ENCODE measurements at places on chromosomes 12 and 14.

- peak; percentile 91 for DNase-seq
Measured at GRCh38 chr12:109020796-109021380, at the start of gene SVOP. TSS of gene SVOP (minus strand) at chr12:109021068. CDS start at chr12:109020868, 200 bp downstream.

GRCh38 chr14:30573226-30573814 lies 14.4 kb downstream of the G2E3 start:
- DNase-seq, result no peak

- DNase-seq, result peak; percentile 21
Measured at GRCh38 chr14:52267501-52268278, at the start of gene PTGDR. TSS of gene PTGDR (plus strand) at chr14:52267698. CDS start at chr14:52267815, 117 bp downstream.

- no peak for DNase-seq
Measured at GRCh38 chr14:74867673-74868072, 8.3 kb downstream of the PROX2 start.

GRCh38 chr14:41973178-41973577 lies 366.5 kb downstream of the LRFN5 start:
- no peak for DNase-seq

GRCh38 chr12:116926283-116927243 lies 15.8 kb downstream of the FBXW8 start:
- no peak for DNase-seq

DNA sequence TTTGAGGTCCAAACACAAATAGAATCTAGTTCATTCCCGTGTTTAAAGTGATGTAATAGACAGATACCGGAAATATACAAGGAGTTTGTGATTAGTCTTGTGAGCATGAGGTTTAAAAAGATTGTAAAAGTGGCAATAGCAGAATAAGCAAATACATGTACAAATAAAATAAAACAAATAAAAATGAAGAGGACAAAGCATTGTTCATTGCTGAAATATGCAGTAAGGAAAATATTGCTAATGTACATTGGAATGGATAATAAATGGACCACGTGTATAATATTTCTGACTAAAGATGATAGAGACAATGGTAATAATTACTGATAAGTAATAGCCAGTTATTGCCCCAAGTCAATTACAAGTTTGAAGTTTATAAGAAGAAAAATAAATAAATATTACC lies 75.6 kb upstream of the RTL1 start:
- no peak for DNase-seq

DNA sequence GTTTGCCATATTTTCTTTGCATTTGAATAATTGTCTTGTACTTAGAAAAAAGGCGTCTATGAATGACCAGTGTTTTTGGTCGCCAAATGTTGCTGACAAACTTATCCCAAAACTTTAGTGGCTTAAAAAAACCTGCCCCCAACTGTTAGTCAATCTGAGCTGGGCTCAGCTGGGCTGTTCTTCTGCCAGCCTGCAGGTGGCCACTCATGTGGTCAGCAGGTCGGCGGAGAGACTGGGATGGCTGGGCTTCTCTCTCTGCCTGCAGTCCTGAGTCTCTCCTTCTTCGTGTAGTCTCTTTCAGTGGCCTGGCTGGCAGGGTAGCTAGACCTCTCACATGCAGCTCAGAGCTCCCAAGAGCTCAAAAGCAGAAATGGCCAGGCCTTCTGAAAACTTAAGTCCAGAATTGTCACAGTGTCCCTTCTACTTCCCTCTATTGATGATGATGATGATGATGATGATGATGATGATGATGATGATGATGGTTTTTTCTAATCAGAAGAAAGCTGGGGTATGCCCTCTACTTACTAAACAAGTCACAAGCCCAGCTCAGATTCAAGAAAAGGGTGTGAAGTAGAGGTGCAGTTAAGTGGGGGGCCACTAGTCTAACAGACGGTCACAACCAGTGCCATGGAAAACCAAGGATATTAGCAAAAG lies 87.9 kb downstream of the PTPN11 start:
- DNase-seq, result no peak

- no peak for DNase-seq
Measured at GRCh38 chr12:100741084-100741711, 53.4 kb upstream of the ANO4 start.

GRCh38 chr14:34792598-34792997 lies 78.2 kb upstream of the CFL2 start:
- no peak for DNase-seq

DNA sequence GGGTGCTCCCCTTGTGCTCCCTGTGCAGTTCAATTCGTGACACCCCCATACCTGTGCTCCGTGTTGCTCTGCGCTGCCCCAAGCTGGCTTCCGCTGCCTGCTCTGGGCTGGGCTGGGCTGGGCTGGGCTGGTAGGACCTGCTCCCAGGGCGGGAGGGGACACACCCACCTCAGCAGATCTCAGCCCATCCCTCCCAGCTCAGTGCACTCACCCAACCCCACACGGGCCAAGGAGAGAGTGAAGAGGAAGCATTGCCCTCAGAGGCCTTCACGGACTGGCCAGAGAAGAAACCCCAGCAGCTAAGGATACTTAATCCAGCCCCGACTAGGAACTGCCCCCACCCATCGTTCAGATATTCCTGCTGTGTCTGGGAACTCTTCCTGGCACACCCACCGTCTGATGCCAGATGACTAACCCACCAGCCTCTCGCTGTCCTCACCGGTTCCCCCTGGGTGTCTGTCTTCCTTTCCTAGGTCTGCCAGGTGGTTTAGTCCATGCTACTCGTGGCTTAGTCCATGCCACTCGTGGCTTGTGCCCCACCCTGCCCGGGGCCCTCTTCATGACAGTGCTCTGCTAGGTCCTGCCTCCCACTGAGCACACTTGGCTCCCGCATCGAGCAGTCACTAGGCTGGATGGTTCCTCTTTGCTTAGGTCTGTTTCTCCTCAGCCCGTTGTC lies at the start of gene LPAR5:
Gene LPAR5, minus strand, starts transcription at position 104 of the 676 bp plus-strand sequence. CDS start 14,711 bp downstream, outside the sequence.
- DNase-seq, result no peak

GRCh38 chr12:11676052-11676451 lies 26.6 kb downstream of the ETV6 start:
- DNase-seq, result no peak

DNA sequence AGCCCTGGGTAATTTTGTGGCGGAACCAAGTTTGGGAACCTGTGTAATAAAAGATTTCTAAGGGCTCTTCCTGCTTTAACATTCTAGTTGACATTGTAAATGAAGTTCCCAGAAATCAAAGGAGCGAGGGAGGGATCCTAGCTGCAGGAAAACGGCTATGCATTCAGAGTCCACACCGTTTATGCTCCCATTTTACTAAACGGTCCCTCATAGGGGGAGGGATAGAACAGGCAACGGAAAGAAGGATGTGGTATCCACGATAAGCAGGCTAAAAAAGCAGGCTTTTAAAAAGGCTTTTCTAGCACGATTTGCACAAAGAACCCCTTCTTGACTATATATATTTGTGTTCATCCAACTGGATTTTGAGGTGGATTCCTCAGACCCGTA lies 559 bp downstream of the SYNJ2BP start:
- DNase-seq, result no peak

DNA sequence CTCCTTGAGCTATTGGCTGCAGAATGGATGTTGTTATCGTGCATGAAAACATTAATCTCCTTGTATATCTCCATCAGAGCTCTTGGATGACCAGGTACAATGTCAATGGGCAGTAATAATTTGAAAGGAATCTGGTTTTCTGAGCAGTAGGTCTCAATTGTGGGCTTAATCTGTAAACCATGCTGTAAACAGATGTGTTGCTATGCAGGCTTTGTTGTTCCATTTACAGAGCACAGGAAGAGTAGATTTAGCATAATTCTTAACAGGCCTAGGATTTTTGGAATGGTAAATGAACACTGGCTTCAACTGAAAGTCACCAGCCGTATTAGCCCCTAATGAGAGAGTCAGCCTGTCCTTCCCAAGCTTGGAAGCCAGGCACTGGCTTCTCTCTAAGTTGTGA lies 50.4 kb downstream of the ATG14 start:
- DNase-seq, result no peak

- peak; percentile 78 for DNase-seq
Measured at GRCh38 chr12:65742018-65743010, 82.0 kb upstream of the HMGA2 start.

GRCh38 chr12:51218607-51219161 lies 822 bp upstream of the POU6F1 start:
- no peak for DNase-seq

GRCh38 chr14:76514213-76514998 lies 138.5 kb downstream of the ESRRB start:
- no peak for DNase-seq

- DNase-seq, result no peak
Measured at GRCh38 chr12:90173499-90174197, 465.0 kb upstream of the ATP2B1 start.

DNA sequence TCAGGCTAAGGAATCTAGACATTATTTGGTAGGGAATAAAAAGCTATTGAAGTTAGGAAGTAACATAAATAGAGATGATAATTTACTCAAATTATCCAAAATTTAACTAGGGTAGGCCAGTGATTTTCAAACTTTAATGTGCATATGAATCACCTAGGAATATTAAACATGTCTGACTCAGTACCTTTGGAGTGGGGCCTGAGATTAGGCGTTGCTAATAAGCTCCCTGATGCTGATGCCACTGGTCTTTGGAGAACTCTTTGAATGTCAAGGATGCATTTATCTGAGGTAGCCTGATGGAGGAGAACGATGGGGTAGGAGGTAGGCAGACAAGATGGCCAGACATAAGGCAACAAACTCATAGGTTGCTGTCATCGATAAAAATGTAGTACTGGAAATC lies 33.2 kb downstream of the EFCAB11 start:
- DNase-seq, result no peak

DNA sequence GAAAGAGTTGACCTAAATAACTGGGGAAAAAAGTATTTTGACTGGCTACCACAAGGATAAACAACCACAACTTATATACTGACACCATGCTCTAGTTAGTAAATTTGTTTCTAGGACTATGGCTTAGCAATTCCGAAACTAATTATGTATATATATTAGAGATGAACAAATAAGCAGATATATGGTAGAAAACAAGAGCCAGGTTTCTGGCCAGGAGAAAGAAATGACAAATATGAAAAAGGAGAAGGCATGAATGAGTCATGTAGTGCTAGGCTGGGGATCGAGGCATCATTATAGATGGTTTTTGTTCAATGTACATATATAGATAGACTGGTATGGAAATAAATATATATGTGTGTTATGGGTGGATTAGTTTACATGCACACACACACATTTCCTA lies 5.5 kb upstream of the LRRC74A start:
- no peak for DNase-seq

DNA sequence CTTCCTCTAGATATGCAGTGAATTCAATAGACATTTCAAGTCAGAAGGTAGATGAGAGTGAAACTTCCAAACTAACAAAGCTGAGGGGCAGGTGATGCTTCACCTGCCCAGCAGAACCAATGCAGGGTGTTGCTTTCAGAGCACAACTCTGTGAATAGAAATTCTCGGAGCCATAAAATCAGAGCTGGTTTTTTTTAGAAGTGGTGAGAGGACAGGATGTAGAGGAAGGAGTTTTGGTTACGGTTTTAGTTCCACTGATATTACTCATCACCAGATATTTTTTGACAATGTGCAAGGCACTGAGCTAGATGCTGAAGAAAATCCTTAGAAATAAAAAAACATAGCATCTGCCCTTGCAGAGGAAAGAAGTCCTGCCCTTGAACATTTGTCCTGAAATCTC lies 62.2 kb downstream of the BMP4 start:
- no peak for DNase-seq

DNA sequence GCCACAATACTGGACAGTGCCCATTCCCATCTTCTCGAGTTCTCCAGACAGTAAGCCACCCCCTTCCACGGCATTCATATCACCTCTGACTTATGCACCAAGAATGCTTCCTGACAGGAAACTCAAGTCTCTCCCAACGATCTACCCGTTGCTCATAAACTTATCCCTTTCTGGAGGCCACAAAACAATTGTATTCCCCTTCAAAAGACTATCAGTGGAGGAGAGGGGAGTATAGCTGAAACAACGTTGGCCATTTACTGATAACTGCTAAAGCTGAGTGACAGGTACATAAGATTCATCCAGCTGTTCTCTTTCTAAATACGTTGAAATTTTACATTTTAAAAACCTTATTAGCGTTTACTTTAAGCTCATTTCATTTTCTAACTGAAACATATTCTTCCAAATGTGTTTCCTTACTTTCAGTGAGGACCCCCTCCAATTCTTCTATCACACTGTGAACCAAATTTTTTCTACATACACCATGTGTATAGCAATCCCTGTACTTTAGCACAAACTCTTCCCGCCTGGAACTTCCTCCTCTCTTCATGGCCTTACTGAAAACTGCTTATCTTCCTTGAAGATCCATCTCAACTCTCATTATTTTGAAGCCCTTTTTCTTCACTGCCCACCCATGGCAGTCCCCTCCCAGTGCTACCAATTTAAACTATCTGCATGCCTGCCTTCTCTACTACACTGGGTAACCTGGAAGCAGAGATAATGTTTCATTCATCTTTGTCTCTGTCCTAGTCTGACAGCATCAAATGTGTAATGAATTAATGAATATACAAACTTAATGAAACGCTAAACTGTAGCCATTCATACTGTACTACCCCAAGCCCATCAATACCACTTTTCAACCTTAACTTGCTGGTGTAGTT lies 28.8 kb downstream of the ATXN2 start:
- DNase-seq, result no peak

DNA sequence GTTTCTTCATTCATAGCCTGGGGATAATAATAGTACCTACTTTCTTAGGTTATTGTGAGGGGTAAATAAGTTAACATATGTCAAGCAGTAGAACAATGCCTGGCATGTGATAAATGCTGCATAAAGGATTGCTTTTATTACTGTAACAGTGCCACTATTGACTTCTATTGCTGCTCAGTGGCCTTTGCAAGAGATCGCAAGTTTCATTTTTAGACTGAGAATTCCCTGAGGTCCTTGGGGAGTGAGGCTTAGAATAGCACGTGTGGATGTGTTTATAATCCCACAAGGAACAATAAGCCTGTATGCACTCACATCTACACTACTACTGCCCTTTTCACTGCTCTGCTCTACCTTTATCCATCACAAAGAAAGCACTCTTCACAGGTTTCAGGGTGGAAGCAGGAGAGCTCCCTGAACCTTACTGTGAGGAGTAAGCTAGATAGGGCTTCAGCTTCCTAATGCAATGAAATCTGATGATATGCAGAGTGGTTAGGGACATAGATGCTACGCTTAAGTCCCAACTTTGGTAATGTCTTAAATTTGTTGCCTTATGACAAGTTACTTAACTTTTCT lies 302.6 kb downstream of the SNAPC1 start:
- no peak for DNase-seq

Measured in left kidney (tissue), 8 donors.